ENCODE measurements at places on chromosomes 1 and 21.

DNA sequence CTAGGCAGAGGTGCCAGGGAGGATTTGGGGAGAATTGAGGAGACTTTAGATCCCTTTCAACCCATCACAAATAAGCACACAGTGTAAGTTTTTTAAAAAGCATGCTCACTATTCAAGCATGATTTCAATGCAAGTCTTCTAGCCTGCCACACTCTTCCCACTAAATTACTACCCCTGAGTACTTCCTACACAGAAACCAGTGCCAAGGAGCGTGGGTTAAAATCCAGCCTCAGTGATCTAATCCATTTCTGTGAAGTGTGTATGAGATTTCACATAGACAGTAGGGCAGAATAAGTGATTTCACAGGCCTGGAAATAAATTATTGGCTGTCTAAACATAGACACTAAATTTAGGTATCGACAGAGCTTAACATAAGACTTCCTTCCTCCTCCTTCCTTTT is 142.9 kb upstream of the ATP1B1 start:
- DNase-seq = no peak

DNA sequence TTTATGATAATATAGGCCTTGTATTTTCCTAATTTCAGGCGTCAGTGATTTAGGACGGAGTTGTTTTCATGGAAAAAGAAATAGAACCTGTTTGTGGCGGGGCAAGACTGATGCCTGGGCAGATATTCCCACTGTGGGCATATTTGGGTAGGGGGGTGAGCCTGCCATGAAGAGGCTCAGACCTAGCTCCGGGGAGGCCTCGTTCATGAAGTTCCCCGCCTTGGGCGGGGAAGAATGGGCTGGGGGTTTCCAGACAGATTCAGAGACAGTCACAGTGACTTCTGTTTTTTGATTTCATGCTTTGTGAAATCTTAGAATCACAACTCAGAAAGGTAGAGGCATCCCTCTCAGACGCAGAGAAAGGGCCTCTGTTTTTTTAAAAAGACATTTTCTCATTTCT is 36.1 kb downstream of the RUNX3 start:
- no peak for DNase-seq

DNA sequence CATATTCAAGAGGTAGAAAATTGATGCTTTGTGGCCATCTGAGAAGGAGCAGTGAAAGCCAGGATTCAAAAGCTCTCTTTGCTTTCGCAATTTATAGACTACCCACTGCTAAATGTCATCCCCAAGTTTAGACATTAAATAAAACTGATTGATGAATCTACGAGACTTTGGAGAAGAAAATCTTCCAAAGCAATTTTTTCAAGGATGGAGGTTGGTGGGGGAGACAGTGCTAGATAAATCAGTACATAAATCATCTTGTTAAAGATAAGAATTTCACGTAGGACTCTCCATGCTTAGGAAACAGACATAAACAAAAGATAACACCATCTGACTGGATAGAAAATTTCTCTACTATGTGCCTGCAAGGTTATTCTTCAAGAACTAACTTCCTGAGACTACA is 147.6 kb upstream of the TIAM1 start:
- DNase-seq = no peak

DNA sequence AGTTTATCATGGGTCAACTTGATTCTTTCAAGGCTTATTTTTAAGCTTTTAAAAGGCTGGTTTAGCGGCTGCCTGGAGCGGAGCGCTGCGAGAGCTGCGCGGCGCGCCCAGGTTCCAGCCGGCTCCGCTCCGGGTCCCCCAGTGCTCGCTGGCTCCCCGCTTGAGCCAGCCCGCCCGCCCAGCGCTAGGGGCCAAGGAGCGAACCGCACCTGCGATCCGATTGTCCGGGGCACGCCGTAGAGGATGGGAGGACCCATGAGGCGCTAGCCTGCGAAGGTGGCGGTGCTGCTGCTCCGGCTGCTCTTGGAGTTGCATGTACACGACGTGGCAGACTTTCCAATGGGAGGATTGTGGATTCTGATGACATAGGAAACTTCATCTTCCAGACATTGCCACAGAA is 9.9 kb upstream of the CFHR4 start:
- peak; percentile 20 for DNase-seq

- peak; percentile 94 for DNase-seq
Measured at GRCh38 chr1:246947255-246947654, 15.5 kb upstream of the AHCTF1 start.

- DNase-seq = peak; percentile 53
Measured at GRCh38 chr1:27773826-27774445, 917 bp downstream of the STX12 start.

DNA sequence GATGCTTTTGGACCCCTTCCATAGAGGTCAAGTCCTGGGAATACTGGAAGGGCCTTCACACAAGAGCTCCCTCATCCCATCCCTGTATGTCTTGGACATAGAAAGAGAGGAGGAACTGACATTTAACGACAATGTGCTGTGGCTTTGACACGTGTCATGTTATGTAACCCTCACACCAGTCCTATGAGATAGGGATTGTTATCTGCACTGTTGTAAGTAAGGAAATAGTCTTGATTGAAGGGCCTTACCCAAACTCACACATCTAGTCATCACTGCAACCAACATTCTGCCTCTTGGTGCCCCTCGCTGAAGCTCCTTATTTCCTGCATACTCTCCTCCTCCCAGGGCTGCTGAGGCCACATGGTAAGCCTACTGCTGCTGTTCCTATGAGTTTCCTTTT is 63.7 kb upstream of the ANGPTL1 start:
- DNase-seq = no peak

GRCh38 chr1:117638141-117638540 is 32.3 kb downstream of the TENT5C start:
- no peak for DNase-seq

GRCh38 chr1:11797525-11798216 is 8.1 kb downstream of the MTHFR start:
- peak; percentile 87 for DNase-seq

Data from cardiac fibroblast (primary cell).